Coronary artery (tissue), 2 donors: ENCODE measurements at places on chromosomes 3 and 15.

DNA sequence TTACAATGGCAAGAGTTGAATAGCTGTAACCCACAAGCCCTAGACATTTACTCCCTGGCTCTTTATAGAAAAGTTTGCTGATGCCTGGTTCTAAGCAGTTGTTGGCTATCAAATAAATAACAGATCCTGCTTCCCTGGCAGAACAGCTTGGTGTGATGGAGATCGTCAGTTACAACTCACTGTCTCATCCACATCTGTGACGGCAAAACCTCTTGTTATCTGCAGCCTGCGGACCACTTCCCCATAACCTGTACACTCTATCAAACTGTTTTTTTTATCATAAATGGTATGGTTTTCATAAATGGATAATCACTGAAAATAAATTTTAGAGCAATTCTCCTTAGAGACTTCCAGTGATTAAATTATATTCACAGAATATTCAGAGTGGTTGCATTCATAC lies 14.1 kb downstream of the ZDHHC3 start:
- no peak for DNase-seq

DNA sequence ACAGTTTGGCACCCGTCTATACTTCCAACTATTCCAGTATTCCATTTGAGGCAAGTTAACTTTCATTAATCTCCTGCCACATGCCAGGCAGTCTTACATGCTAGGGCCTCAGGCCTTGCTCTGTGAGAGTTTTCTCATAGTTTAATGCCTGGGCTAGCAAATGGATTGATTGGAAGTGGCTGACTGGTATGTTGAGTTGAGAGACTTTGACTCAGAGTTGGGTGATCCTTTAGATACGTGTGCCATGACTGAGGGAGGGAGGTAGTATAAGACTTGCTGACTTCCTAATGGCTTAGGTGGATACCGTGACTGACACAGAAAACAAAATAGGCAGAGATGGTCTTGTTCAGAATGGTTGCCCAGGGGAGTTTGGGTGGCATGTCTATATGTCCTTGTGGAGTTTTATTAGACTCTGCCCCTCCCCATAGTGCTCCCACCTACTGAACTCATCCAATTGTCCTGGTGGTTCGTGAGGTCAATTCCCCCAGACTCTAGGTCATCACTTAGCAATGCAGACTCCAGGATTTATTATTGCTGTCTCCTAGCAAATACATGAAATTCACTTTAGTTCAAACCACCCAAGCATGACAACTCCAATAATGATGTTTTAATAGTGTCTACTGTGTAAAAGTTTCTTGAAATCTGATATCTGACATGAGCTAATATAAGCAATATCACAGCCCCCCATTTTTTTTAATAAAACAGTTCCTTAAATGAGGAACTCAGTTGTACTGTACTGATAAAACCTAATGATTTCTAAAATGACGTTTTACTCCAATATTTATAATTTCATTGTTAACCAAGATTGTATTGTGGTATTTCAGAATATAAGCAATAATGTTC lies 413.9 kb upstream of the MDFIC2 start:
- DNase-seq = no peak

GRCh38 chr3:155664925-155665695 lies 79.8 kb downstream of the PLCH1 start:
- peak; percentile 71 for DNase-seq

DNA sequence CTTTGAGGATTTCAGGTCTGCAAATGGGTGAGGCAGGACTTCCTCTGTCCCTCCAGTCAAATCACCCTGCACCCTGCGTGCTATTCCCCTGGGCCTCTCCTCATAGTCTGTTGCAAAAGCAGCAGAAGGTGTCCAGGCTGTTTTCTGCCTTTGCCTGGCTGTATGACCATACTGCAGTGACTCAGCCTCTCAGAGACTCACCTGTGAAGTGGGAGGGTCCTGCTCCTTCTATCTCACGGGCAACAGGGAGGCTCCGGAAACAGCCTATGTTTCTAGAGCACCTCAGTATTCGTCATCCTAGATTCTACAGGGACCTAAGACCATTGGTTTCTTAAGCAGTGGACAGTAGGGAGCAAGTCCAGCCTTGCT lies 216.4 kb downstream of the TLE3 start:
- DNase-seq = no peak

GRCh38 chr3:72273615-72274014 lies 488.7 kb upstream of the PROK2 start:
- DNase-seq = no peak

GRCh38 chr3:194689493-194689944 lies 3.8 kb downstream of the FAM43A start:
- peak; percentile 62 for DNase-seq

GRCh38 chr3:101879623-101880284 lies 30.4 kb downstream of the NFKBIZ start:
- DNase-seq = no peak

- no peak for DNase-seq
These were observed 28.2 kb downstream of the DAG1 start for GRCh38 chr3:49498239-49498638.

DNA sequence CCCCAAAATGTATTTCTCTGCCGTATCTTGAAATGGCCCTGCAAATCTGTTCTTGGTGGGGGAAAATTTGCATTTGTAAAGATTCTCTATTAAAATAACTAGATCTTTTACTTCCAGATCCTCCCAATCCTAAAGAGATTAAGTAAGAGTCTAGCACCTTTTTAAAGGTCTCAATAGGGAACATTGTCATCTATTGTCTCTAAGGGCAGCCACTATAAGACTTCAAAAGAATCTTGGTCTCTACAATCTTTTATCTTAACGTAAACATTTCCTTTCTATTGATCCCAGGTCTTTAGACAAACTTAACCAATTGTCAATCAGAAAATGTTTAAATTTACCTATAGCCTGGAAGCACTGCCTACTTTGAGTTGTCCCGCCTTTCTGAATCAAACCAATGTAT lies 1313.3 kb downstream of the ROBO2 start:
- no peak for DNase-seq

DNA sequence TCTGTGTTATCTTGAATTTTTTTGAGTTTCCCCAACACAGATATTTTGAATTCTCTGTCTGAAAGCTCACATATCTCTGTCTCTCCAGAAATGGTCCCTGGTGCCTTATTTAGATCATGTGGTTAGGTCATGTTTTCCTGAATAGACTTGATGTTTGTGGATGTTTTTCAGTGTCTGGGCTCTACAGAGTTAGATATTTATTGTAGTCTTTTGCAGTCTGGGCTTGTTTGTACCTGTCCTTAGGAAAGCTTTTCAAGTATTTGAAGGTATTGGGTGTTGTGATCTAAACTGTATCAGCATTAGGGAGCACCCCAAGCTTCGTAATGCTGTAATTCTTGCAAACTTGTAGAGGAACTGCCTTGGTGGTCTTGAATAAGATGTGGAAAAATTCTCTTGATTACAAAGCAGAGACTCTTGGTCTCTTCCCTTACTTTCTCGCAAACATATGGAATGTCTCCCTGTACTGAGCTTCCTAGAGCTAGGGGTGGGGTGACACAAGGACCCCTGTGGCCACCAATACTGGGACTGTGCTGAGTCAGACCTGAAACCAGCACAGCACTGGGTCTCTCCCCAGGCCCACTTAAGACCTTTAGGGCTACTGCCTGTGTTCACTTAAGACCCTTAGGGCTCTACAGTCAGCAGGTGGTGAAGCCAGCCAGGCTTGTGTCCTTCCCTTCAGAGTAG lies 26.5 kb downstream of the TM4SF18 start:
- no peak for DNase-seq

GRCh38 chr3:105327662-105328337 lies 38.9 kb upstream of the ALCAM start:
- DNase-seq = no peak

- DNase-seq = no peak
These were observed 2.3 kb downstream of the SH3BP5 start for GRCh38 chr3:15330031-15330596.

GRCh38 chr3:51436998-51437639 lies 46.0 kb downstream of the RBM15B start:
- DNase-seq = no peak

GRCh38 chr3:107404727-107405469 lies 27.7 kb downstream of the CCDC54 start:
- no peak for DNase-seq

GRCh38 chr3:25038922-25039321 lies 389.1 kb upstream of the RARB start:
- no peak for DNase-seq

DNA sequence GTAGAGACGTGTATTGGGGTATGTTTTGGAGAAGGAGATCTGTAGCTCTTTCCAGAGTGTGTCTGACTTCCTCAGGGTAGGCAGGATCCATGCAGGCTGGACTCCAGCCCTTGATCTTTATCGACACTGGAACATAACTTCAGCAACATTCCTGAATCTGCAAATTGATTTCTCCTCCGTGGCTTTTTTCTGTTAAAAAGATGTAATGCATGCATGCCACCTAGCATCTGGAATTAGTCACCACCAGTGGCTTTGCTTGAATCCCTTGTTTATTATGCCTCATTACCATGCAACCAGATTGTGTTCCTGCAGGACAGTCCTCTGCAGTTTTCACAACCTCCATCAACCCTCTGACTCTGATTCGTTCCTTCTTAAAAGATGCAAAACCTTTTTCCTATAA lies 86.1 kb downstream of the CCNL1 start:
- no peak for DNase-seq

DNA sequence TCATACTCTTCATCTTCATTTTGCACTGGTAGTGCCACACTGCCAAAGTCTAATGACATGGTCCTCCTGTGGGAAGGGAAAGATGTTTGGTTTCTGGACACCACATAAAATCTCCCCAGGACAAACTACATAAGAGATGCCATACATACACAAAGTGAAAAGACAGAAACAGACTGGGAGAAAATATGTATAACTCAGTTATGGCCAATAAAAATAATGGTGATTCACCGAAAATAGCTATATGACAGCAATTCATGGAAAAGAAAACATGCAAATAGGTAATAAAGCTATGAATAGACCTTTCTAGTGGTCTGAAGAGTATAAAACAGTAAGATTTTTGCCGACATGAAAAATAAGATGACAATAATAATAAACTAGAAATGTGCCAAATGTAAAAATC lies 5.3 kb downstream of the CEP152 start:
- DNase-seq = no peak

DNA sequence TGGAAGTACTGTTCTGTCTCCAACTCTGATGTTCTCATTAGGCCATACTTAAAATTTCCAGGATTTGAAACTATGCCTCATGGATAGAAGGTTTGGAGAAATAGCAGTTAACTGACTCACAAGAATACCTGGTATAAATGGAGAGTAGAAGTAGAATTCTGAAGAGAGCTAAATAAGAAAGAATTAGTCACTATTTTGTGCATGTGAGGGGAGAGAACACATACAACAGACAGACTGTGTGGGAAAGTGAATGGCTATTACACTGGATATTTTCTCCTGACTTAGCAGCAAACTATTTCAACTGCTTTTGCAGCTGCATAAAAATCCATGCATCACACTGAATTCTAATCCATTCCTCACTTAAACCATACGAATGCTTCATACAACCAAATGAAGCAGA lies 71.3 kb downstream of the C3orf70 start:
- no peak for DNase-seq

GRCh38 chr3:189508784-189509501 lies 122.2 kb upstream of the TP63 start:
- DNase-seq = no peak

DNA sequence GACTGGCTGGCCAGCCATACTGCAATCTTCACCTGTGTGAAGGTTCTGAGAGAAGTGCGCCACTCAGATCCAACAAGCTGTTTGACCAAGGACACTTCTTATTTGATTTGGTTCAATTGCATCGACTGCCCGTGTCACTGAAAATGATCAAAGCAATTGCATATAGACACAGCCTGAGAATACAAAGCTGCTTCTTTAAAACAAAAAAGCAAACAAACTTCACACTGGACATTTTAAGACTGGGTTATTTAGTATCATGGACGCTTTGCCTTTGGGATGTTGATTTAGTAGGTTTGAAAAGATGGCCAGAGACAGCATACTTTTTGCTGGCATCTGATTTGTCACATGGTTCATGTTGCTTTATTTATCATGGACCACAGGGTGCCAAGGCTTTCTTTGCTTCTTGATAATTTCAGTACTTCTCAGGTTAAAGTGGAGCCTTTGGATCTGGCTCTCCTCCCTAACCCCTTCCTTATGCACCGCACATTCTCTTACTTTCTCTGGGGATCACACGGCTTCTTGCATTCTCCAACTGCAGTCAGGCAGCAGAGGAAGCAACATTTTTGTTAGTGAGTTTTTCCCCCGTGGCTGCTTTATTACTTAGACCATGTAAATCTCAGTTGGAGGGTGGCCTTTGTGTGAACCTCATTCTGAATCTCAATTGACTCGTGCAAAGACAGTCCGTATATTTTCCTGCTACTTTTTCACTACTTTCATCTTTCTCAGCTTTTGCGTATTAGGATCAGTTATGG lies 151.0 kb downstream of the CD47 start:
- no peak for DNase-seq

GRCh38 chr3:190739641-190740185 lies 122.8 kb downstream of the GMNC start:
- DNase-seq = no peak

GRCh38 chr3:22565393-22565792 lies 637.7 kb upstream of the UBE2E2 start:
- no peak for DNase-seq

GRCh38 chr3:138408751-138409570 lies 25.5 kb upstream of the ESYT3 start:
- peak; percentile 43 for DNase-seq

DNA sequence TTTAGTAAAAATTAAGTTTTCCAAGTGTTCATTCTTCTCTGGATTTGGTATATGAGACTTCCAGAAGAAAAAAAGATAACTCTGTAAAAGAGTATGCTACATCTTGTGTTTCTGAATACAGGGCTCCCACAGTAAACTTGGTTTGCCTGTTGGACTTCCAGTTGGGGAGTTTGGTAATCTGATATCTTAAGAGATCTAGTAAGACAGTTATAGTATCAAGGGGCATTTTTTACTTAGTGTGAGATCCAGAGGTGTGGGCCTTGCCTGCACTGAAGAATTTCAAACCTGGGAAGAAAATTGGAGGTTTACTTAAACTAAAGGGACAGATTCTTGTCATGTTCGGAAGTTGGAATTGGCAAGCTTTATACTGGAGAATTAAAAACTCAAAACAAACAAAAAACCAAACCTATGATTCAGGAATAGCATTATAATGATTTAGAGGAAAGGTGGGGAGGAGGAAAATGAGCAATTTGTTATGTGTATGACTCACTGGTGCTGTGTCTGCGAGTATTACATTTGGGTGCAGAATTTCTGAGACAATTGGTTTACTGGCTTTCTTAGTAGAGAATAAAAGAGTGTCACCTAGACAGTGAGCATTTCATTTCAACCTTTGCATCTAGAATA lies 58.9 kb upstream of the ULK4 start:
- DNase-seq = no peak

- DNase-seq = no peak
These were observed 6.7 kb downstream of the CISH start for GRCh38 chr3:50604628-50605588.

GRCh38 chr3:197466586-197467399 lies 89.0 kb downstream of the BDH1 start:
- DNase-seq = no peak
